NCI-H2081 (cell line): ENCODE measurements at places on chromosomes 2 and 18.

GRCh38 chr2:61943251-61943650 is 37.8 kb downstream of the COMMD1 start:
- DNase-seq = no peak

- no peak for DNase-seq
Observed at GRCh38 chr2:71736091-71736861, 282.9 kb downstream of the DYSF start.

GRCh38 chr2:226420646-226421045 is 379.0 kb downstream of the IRS1 start:
- no peak for DNase-seq

DNA sequence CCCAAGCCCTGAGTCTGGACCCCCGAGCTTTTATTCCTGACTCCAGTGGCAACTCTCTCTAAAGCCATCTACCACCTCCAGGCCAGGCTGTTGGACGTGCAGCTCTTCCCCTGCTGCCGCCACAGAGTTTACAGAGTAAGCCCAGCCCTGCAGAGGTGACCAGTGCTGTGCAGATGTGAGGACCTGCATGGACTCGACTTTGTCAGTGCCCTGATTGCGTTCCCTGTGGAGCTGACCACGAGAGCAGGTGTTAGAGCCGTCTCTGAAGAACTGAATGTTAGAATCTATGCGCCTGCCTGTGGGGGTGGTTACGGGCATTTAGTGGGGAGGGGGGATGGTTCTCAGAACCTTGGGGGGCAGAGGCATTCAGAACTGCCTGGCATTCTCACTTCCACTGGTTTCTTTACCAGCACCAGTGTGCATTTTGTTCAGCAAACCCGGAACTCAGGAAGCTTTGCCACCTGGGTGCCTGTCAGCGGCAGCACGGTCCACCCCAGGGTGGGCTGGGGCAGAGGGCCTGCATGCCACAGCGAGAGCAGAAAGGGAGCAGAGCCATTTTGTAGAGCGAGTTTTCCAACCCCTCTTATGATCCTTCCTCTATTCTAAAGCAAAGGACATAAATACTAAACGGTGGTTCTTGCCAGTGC is 137.9 kb downstream of the KLHL29 start:
- no peak for DNase-seq

GRCh38 chr2:79191081-79191480 is 31.5 kb upstream of the REG3A start:
- DNase-seq = no peak

DNA sequence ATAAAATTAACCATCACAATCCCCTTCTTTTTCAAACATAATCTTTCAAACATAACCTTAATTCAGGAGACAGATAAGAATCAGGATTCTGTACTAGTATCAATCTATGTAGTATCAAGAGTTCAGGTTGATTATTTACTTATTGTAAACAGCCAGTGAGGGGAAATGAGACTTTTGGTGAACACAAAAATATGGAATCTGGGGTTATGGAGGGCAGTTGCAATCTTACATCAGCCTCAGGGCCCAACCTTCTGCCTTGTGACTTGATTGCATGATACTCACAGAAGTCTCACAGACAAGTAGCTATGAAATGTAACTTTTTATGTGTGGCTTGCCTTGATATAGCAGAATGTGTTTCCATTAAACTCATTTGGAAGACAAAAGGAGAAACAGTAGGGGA is 262.7 kb upstream of the THSD7B start:
- no peak for DNase-seq
